ENCODE measurements at places on chromosomes 16 and 17.

DNA sequence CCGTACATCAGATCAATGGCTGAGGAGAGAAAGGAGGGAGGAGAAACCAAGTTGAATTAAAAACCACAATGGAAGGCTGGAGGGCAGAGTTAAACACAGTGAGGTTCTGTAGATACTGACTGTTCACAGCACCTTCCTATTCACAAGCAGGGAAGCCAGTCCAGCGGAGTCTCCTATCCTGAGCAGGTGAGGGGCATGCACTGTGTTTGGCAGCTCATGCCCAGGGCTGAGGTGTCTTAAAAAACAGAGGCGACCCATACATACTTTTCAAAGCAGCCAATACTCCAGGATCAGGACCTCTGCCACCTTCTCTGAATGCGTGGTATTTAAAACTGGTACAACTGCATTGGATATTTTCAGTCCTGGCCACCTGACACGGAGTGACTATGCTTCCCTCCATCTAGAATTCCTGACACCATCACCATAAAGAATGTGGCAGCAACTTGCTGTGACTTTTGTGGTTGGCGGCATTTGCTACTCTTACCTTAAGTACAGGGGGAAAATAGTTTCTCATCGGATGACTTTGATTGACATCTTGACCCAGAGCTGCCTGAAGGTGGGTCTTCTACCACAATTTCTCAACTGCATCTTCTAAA is 21.5 kb downstream of the USP22 start:
- DNase-seq = no peak

- no peak for DNase-seq
Measured at GRCh38 chr16:23535901-23536300, 21.2 kb downstream of the EARS2 start.

- no peak for DNase-seq
Measured at GRCh38 chr17:75641343-75641742, 8.1 kb downstream of the SMIM5 start.

GRCh38 chr17:5591966-5592365 is 7.7 kb upstream of the NLRP1 start:
- DNase-seq = no peak

DNA sequence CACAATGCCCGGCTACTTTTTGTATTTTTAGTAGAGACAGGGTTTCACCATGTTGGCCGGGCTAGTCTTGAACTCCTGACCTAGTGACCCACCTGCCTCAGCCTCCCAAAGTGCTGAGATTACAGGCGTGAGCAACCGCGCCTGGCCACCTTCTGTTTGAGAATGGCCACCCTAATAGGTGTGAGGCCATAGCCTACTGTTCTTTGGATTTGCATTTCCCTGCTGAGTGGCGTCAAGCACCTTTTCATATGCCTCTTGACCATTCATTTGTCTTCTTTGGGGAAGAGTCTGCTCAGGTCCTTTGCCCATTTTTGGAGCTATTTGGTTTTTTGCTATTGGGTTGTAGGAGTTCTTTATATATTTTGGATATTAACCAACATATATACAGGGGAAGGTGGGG is 276.7 kb downstream of the PARN start:
- DNase-seq = no peak

- no peak for DNase-seq
Measured at GRCh38 chr16:7967996-7968509, 622.3 kb downstream of the TMEM114 start.

- DNase-seq = no peak
Measured at GRCh38 chr17:80599546-80600305, 55.1 kb downstream of the RPTOR start.

GRCh38 chr17:32719689-32720088 is 157.2 kb downstream of the MYO1D start:
- no peak for DNase-seq

- no peak for DNase-seq
Measured at GRCh38 chr16:72199761-72200337, 27.9 kb upstream of the PMFBP1 start.

DNA sequence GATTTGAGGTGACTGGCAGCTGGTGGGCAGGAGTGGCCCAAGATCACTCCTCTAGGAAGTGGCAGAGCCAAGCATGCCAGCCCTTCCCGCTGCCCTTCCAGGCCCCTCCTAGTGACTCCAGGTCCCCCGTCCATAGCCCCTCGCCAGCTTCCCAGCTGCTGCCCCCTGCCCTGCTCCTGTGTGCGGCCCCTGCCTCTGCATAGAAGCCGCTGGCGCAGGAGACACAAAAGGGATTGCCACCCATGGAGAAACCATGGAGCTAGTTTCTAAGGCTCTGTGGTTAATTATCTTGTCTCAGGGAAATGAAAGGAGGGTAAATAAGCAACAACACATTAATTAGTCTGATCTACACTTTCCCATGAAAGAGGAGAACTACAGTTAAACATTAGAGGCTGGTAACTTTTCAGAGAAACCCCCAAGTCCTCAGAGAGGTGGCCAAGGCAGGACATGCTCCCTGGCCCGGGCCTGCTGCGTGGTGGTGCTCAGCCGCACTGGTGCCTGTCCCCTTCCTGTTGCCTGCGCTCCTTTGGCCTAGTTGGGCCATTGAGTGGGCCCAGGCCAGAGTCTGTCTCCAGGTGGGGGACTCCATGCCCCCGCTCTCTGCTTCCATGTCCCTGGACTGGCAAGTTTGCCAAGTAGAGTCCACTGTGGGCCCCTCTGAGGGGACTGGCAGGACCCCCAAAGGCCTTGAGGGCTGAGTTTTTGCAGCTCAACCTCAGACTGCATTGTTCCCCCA is 65.2 kb downstream of the PRMT7 start:
- no peak for DNase-seq

- DNase-seq = no peak
Measured at GRCh38 chr17:1649844-1650501, at the start of gene RILP. Gene RILP, minus strand, starts transcription at chr17:1649866. Its CDS starts 62 bp downstream, at chr17:1649804.

DNA sequence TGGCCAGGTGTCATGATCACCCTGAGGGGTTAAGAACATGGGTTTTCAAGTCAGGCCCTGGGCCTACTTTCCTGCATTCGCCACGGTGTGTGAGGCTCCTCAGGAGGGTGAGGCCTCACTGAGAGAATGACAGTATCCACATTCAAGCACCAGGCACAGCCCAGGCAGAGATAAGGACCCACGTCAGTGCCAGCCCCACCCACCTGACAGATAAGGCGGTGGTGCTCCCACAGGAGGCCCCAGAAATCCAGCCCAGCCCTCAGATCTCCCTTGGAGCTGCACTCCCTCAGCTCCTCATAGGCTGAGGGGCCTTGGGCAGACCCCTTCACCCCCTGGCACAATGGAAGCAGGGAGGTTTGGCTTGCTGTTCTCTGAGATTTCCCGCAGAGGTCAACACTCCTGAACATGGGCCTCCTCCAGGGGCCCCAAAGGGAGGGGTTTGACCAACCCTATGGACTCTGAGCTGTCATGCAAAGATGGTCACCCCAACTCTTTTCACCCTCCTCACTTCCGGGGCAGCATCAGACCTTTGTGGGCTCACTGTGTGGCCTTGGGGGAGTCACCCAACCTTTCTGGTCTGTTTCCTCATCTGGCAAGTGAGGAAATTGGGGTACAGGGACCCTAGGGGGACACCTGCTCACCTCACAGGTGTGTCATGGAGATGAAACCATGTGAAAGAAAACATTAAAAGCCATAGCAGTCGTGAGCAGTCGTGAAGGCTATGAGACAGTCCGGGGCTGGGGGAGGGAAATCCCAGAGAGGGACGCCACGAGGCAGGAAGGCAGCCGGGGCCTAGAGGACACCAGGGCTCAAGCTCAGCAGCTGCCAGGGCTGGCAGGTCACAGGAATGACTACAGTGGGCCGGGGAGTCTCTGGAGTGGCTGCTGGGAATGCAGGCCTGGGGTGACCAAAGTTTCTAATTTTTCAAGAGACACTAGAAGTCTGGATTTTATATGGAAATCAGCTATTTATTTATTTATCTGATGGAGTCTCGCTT is 15.4 kb downstream of the PLLP start:
- no peak for DNase-seq

DNA sequence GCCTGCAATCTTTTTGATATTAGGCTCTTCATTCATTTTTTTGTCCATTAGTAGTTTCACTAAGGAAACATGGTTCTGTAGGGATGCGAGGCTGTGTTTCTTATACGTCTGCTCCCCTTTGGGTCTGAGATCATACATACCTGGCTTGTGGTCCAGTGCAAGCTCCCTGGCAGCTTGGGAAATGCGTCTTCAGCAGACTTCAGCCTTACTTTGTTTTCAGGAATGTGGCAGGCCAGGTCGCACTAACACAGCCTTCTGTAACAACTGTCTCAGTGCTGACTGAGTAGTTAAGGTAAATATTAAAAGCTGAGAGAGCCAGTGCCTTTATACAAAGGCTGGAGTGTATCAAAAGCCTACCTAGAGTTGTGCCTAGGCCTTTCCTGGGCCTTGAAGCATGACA is 970.5 kb upstream of the EEF2KMT start:
- DNase-seq = no peak

GRCh38 chr17:32820440-32820839 is 56.5 kb downstream of the MYO1D start:
- no peak for DNase-seq

- DNase-seq = peak; percentile 59
Measured at GRCh38 chr17:35242805-35243560, at the start of gene SLFN5. Gene SLFN5, plus strand, starts transcription at chr17:35243072. Its CDS starts 15,619 bp downstream, at chr17:35258691.

DNA sequence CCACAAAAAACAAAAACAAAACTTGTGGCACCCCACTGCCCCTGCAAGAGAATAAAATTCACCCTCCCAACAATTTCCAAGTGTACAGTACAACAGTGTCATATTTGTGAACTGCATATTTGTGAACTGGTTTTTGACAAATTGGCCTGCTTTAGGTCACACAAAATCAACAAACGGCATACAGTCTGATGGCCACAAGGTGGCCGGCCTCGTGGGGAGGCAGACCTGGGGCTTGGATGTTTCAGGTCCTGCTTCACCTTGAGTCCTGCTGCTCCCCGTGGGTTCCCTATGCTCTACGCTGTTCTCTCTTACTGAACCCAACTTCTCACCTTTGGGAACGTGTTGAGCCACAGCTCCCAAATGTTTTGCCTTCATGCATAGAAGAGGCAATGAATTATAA is 102.2 kb downstream of the CDK5R1 start:
- no peak for DNase-seq

- DNase-seq = no peak
Measured at GRCh38 chr17:42107597-42108576, 4.6 kb downstream of the DHX58 start.

- no peak for DNase-seq
Measured at GRCh38 chr17:57876866-57877237, 27.0 kb upstream of the MRPS23 start.

DNA sequence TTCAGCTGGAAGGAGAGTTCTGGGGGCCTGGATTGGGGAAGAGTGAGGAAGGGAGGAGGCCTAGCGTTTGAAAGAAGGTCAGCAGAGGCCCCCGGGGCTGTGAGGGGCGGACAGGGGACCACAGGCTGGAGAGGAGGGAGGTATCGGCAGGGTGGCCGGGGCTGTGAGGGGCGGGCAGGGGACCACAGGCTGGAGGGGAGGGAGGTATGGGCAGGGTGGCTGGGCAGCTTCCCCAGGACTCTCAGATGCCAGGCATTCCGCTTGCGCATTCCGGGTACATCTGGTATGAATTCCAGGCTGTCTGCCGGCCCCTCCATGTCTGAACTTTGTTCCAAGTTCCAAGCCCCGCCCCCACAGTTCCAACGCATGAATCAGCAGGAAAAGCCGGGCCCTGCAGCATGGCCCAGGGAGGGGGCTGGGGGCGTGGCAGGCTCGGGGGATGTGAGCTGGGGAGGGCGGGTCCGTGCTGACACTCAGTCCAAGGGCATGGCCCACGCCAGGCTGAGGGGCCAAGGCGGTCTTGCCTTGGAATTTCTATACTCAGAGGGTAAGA is 4.3 kb upstream of the TLCD2 start:
- peak; percentile 87 for DNase-seq

- DNase-seq = no peak
Measured at GRCh38 chr17:903691-904481, 75.7 kb downstream of the NXN start.

DNA sequence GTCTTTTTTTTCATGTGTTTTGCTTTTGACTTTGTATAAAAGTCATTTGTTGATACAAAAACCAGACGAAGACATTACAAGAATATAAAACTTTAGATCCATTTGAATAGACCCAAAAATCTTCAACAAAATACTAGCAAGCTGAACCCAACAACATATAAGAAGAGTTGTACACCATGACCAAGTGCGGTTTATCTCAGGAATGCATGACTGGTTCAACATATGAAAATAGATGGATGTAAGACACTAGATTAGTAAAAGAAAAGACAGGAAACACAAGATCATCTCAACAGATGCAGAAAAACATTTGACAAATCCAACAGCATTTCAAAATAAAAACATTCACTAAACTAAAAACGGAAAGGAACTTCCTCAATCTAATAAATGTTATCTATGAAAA is 69.0 kb downstream of the TBC1D16 start:
- no peak for DNase-seq

DNA sequence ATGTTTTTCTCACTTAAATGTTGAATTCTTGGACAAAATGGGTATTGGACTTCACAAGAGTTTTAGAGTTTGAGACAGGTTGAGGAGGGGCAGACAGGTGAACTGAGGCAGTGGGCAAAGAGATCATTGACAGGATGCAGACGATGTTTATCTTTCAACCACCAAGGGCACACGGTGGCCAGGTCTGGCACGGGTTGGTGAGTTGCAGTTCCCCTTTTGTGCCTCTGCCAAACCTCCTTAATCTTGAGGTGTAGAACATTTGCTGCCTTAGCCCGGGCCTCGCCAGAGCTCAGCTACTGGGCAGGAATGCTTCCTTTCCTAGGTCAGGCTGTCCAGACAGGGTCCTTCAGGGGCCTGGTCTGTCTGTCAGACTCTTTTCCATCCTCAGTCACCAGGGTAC is 567.4 kb upstream of the SOX9 start:
- no peak for DNase-seq

DNA sequence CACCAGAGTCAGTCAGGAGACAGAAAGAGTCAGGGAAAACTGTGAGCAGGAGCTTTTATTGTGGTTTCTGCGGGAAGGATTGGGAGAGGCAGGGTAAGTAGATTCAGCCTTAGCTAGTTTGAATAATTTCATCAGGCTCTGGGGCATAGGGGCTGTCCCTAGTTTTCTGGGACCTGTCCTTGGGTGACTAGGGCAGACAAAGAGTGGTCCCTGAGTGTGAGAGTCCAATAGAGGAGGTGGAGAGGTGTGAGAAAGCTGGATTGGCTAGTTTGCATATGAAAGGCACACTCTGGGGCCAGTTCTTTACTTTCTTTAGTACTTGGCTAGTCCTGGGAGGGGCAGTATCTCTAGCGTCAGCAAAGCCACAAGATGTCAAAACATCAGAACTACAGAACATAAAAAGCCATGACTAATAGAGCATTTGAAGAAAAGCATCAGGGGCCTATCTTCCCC is 255.6 kb downstream of the HS3ST3A1 start:
- peak; percentile 36 for DNase-seq

- no peak for DNase-seq
Measured at GRCh38 chr16:84735849-84736586, 36.2 kb downstream of the USP10 start.

- no peak for DNase-seq
Measured at GRCh38 chr17:3977387-3977786, 13.2 kb upstream of the ATP2A3 start.

DNA sequence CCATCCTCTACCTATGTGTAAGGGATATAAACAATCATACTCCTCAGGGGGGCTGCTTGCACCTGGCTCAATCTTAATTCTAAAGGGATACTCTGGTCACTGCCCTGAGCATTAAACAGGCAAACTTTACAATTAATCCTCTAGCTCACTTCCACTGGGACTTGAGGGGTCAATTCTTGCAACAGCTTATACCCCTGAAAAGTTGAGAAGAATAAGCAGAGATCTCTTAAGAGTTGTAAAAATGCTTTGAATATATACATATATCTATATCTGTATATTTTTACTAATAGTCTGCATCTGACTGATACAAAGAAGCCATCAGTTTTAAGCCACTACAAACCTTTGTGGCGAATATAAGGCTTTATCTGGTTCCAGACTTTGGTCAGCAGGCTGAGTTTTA is 19.6 kb downstream of the HEATR6 start:
- no peak for DNase-seq

- no peak for DNase-seq
Measured at GRCh38 chr17:69525920-69526841, 111.7 kb downstream of the MAP2K6 start.

All from HS-27A (cell line).